ENCODE measurements at places on chromosomes 2 and 18.

DNA sequence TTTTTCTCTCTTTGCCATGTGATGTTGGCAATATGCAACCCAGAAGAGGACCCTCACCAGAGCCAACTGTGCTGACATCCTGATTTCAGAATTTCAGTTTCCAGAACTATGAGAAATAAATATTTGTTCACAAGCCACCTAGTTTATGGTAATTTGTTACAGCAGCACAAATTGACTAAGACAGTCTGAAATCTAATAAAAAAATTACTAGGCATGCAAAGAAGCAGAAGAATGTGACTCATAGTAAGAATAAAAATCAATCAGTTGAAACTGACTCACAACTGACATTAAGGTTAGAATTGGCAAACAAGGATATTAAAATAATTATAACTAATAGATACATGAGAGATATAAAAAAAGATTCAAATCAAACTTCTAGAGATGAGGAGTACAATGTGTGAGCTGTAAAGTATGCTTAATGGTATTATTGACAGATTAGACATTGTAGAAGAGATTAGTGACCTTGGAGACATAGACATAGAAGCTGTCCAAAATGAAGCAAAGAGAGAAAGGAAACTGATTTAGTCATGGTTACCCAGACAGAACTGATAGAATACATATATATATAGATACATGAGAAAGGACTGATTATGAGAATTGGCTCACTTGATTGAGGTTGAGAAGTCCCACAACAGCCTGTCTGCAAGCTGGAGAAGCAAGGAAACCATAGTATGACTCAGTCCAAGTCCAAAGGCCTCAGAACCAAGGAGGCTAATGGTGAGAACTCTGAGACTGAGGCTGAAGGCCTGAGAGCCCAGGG, 27.8 kb upstream of the TTC39C start:
- DNase-seq: no peak

GRCh38 chr2:202574541-202574940, 60.2 kb upstream of the FAM117B start:
- no peak for DNase-seq

DNA sequence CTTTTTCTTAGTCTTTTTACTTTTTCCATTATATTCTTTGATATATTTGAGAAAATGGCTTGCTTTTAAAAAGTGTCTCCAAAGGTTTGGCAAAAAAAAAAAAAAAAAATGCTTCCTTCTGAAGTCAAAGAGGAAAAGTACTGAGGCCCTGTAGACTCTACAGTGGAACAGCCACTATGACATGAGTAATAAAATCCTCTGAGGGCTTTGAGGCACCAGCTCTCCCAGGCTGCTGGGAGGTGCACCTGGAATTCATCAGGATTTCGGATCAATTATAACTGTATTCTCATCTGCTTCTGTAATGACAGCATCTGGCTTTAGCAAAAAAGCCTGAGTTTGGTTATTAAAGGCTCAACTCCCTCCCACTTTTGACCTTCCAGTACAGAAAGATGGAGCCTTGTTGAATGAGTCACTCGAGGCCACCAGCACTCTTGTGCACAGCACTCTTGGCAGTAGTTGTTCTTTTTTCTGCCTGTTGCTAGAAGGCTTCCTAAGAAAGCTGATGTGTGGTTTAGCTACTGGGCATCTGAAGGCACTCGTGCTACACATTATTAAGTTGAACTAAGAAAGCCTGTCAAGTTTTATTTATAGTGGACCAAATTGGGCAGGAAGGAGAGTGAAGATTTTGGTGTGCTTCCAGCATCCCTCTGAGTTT, 131.3 kb downstream of the PRPF40A start:
- DNase-seq: peak; percentile 87

- no peak for DNase-seq
These were observed 482.0 kb downstream of the TSN start for GRCh38 chr2:122237450-122237849.

GRCh38 chr2:28011322-28011737, 120.8 kb downstream of the BABAM2 start:
- DNase-seq: no peak

DNA sequence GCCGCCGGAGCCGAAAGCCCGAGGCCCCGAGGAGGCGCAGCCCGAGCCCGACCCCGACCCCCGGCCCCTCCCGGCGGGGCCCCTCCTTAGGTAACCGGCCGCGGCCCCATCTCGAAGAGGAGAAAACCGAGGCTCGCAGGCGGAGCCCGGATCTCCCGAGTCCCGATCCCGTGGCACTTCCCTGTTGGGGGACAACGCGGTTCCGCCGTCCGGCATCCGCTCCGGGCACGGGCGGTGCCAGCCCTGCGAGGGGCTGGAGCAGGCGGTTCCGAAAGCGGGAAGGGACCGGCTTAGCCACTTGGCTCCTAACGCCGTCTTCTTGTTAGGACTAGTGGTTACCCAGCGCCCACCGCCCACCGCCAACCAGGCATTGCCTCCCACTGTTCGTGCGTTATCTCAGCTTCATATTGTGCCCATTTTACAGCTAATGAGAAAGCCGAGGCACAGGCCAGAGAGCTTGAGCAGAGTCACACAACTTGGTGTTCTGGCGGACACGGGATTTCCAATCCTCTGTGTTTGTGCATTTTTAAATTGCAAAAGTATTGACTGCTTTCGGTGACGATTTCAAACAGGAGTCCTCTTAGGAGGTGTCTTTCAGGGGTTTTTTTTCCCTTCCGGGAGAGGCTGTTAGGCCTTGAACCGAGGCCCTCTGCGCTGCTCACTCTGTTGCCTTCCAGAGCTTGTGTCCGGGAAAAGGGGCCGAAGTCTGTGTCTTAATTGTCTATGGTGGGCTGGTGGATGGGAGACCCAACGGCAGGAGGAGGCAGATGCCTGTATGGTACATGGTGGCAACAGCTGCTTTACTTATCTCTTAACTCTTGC, 562 bp downstream of the CENPA start:
- DNase-seq: no peak

- no peak for DNase-seq
These were observed 802 bp upstream of the SAP130 start for GRCh38 chr2:128028668-128029054.

DNA sequence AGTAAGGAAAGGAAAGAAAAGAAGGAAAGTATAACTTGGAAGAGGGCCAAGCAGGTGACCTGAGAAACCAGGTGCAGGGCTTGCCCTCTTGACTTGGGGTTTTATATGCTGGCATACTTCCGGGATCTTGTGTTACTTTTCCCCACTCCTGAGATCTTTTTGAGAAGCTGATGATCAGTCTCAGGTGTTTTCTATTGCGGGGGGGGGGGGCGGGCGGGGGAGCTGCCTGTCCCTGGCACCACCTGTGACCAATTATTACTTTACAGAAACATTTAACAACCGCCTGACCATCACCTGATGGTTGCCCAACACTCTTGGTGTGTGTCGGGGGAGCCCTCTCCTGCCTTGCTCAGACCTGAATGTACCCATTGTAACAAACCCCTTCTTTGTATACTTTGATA, 6.9 kb upstream of the CASP10 start:
- DNase-seq: no peak

- no peak for DNase-seq
These were observed 13.2 kb upstream of the CTIF start for GRCh38 chr18:48525671-48526070.

DNA sequence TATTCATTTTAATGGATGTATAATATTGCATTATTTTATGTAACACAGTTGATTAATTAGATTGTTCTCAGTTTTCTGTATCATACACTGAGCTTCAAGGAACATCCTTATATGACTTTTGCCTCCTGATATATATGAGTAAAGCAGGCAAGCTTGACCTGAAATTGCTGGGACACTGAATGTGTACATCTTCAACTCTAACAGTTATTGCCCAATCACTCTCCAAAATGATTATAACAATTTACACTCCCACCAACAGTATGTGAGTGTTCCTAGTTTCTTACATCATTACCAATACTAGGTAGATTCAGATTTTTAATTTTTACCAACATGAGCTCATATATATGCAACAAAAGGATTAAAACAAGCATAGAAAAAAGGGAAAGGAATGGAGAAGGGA, 379.4 kb downstream of the SETBP1 start:
- no peak for DNase-seq

GRCh38 chr18:55477860-55478581, 110.0 kb downstream of the TCF4 start:
- no peak for DNase-seq

DNA sequence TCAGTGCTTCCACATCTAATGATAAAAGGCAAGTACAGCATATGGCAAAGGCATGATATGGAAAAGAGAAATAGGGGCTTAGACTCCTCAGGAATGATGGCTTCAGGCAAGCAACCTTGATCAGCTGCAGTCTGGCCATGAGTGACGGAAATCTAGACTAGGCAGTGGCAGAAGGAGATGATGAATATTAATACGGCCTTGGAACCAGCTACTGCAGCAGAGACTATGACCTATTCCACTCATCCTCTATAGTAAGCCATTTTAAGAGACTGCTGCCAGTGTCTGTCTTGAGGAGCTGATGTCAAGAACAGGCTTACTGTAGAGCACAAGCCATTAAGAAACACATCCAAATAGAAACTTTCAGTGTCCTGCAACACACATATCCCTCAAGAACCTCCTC, 23.7 kb downstream of the ASXL2 start:
- DNase-seq: no peak

GRCh38 chr18:63144748-63145147, 174.8 kb downstream of the BCL2 start:
- no peak for DNase-seq

- DNase-seq: peak; percentile 66
These were observed 77.5 kb downstream of the CDCA7 start for GRCh38 chr2:173432049-173432754.

DNA sequence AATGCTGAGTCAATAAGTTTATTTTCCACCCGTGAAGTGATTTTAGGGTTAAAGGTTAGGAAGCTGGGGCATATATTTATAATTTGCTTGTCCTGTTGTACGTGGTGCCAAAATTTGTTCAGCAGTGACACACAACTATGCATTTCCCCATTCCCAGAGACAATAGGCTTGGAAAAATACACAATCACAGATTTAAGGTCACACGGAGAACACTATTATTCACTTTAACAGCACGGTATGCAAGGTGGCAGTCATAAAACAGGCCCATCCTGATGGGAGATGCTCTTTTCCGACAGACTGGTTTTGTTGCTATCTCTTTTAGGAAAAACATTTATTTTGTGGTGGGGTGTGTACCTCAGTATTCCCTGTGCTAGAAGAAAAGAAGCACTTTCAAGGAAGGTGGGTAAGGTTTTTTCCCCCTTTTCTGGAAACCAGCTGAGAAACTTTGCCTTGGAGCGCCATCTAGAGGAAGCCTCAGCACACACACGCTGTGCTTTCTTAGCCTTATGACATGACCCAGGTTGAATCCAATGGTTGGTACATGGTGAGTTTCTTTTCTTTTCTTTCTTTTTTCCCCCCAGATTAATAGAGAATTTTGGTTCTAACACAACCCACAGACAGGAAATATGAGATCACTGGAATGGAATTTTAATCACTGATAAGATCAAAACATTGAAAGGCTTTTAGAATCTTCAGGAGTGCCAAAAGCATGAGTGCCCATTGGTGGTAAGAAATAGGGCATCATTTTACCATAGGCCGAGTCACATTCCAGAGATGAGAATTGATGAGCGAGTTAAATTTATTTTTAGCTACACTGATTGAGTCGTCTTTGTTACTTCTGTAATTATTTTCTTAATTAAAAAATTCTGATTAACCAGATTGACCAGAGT, 332.1 kb downstream of the AGPS start:
- DNase-seq: peak; percentile 47

GRCh38 chr2:213923543-213923942, 487.3 kb upstream of the VWC2L start:
- no peak for DNase-seq

DNA sequence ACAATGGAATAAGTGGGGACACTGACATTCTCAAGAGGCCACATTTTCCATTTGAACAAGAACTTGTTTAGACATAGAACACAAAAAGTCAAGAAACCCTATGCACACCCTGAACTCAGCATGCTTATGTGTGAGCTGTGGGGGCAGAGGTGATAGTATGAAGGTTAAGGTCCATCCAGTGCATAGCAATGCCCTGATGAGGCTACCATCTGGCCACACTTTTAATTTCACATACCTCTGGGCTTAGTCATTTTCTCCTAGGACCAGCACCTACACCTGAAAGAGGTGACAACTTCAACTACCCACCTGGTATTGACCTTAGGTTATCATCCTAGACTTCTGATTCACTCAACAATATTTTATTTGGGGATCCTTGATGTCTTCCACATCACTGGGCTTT, 139.8 kb downstream of the PIK3C3 start:
- DNase-seq: no peak

GRCh38 chr18:12770469-12771219, 67.8 kb downstream of the PSMG2 start:
- no peak for DNase-seq

- DNase-seq: peak; percentile 41
These were observed 24.6 kb downstream of the MAIP1 start for GRCh38 chr2:199979832-199980628.

DNA sequence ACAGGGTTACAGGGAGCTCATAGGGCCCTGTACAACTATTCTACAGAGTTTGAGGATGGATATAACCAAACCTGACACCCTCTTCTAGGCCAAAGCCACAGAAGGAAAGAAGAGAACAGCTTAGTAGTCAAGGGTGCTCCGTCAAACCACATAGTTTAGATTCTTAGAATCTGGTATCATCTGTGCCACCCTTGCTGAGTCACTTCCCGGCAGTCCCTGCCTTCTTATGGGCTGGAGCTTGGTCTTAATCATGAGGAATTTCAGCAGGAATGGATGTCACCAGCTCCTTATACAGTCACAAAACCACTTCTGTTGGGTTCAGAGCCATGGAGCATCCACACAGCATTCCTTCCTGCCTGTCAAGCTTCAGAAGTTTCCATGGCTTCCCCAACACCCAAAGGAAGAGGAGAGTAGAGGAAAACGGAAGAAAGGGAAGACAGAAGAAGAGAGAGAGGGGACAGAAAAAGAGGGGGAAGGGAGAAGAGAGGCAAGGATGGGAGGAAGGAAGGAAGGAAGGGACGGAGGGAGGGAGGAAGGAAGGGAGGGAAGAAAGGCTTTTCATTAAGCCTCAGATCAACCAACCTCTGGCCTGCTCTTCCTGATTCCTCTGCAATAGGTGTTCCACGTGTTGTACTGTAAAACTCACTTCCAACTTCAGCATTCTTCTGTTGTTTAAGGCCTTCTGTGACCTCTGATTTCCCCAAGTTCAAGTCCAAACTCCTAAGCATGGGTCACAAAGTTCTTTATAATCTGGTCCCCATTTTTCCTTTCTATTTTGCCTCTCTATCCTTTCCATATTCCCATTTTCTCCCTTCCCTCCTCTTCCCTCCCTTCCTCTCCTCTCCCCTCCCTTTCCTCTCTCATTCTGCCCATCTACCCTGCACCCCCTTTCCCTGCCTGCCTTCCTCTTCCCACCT, 246.1 kb upstream of the TNP1 start:
- DNase-seq: peak; percentile 98
